ENCODE measurements at places on chromosomes 3 and 15.
A peak's percentile ranks its signal among the peaks of the same experiment; 100 is the strongest.

DNA sequence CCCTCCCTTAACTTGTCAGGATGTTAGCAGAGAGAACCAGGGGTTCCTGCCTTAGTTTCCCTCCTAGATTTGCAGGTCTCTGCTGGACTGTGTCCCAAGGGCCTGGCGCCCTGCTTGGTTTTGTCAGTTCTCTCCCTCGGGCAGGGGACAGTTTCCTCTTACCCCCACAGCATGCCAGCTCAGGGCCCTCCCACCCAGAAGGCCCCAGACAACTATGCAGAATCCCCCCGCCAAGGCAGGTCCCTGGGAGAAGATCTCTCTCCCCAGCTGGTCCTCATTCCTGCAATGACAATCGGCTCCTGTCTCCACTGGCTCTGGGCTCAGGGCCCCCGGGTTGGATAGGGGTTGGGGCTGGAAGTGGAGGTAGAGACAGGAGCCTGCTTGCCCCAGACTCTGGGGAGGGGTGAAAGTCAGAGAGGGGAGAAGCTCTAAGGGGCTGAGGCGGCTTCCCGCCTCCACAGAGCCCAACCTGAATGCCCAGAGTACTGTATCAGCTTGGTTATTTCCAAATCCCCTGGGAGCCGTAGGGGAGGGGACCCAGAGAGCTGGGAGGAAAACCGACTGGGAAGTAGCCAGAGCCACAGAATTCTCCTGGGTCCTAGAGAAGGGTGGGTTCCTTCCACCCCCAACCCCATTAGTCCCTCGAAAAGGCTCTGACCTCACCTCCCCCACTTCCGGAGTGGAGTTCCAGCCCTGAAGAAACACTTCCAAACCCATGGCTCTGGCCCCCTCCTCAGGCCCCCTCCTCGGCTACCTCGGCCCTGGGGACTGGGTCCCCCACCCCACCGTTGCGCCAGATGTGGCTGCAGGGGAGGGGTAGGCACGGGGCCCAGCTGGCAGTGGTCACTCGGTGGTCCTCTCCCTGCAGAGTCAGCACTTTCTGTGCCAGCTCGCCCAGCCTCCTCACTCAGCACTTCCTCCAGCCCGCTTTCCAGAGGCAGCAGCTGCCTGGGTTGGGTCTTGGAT is 3.8 kb upstream of the LOXL1 start:
- peak; percentile 61 for DNase-seq

DNA sequence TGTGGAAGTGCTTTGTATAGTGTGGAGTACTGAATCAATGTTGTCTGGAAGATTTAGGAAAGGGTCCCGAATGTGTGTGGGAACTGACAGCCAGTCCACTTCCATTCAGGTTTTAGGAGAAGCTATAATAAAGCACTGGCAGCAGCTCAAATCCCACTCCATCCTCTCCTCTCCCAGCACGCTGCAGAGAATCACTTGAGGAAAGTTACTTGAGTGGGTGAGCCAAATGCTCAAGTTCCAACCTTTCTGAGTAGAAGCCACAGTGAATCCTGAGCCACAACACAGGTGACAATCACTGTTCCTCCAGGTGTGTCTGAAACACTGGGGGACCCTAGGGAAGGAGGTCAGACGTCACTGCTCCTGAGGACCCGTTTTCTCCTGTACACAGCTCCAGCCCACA is 106.5 kb downstream of the TIGIT start:
- no peak for DNase-seq

- no peak for DNase-seq
Observed at GRCh38 chr3:194967151-194968117, 281.8 kb downstream of the FAM43A start.

GRCh38 chr15:49174902-49175301 is 4.9 kb downstream of the GALK2 start:
- no peak for DNase-seq

DNA sequence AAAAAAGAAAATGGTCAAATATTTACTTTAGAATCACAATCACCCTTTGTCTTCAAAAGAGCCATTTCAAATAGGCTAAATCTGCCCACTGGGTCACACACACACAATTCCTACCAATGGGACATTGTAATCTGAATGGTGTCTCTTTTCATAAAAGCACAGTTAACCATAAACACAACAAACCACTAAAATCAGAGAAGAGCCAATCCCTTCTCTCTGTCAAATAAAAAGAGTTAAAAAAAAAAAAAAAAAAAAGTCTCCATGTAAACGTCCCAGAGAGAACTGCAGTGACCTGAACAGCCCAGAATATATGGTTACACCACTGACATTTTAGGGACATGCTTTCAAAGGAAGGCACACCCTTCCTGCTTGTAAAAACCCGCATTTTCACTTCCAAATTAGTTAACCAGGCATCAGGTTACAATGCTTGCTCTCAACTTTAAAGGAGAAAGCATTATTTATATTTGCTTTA is 63.7 kb downstream of the PRICKLE2 start:
- no peak for DNase-seq

DNA sequence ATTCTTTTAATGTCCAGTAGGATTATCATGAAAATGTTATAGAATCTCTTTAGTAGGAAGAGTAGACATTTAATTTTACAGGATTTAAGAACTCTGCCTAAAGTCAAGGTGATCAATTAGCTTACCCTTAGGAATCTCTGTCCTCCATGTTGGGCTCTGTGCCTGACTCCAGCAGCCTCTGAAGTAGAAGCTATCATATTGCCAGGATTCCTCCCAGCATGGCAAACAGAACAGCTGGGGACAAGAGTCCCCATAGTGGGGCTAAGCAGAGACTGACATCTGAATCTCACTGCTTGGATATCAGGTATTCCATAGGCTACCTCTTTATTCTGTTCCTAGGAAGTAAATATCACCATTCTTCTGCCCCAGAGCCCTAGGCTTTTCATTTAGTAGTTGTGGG is 1.5 kb downstream of the SLC15A2 start:
- DNase-seq: no peak

GRCh38 chr15:58830556-58830955 is 59.5 kb downstream of the MINDY2 start:
- no peak for DNase-seq

GRCh38 chr15:30933293-30933692 is 29.6 kb downstream of the FAN1 start:
- DNase-seq: no peak

DNA sequence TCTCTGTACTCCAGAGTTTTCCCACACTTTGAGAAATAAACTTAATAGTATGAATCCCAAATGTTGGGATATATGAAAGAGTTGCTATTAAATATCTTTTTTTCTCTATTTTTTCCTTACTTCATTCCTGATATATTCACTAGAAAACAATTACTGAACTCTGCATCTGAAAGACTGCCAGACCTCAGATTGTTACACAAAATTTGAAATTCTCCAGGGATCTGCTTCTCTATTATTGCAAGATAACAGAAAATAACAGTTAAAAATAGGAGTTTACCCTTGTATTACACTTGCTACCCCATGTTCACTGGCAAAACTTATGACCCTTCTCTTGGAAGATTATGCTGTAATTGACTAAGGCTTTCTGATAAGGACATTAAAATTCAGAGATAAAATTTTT is 11.7 kb upstream of the P3H2 start:
- DNase-seq: no peak

Data from nephron progenitor cell (in vitro differentiated cells).